ENCODE measurements at places on chromosomes 6 and 20.

- H3K27ac ChIP-seq, result no peak overlapping the region
- no peaks in the 10 kb centered on the region for H3K27me3 ChIP-seq
Observed at GRCh38 chr6:28121876-28122275, 2.5 kb upstream of the ZSCAN16 start.

DNA sequence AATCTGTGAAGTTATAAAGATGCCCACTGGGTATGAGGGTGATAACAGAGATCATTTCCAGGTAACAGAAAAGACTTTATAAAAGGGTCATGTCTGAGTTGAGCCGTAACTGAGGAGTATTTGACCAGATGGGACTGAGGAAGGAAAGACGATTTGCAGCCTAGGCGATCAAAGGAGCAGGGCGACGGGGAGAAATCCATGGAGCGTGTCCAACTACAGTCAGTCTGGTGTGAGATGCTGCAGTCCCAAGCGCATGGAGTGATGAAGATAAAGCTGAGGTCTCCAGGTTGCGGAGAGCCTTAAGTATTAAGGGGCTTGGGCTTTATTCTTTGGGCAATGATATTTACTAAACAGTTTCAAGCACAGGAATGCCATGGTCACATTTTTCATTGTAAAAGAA is 166.7 kb downstream of the PRKN start:
- H3K4me3 ChIP-seq, result no peak overlapping the region
- no peaks in the 10 kb centered on the region for H3K27me3 ChIP-seq
- no peaks in the 10 kb centered on the region for H3K4me1 ChIP-seq
- ATAC-seq, result no peak
- no peak overlapping the region for H3K27ac ChIP-seq
- no peaks in the 10 kb centered on the region for H3K36me3 ChIP-seq

DNA sequence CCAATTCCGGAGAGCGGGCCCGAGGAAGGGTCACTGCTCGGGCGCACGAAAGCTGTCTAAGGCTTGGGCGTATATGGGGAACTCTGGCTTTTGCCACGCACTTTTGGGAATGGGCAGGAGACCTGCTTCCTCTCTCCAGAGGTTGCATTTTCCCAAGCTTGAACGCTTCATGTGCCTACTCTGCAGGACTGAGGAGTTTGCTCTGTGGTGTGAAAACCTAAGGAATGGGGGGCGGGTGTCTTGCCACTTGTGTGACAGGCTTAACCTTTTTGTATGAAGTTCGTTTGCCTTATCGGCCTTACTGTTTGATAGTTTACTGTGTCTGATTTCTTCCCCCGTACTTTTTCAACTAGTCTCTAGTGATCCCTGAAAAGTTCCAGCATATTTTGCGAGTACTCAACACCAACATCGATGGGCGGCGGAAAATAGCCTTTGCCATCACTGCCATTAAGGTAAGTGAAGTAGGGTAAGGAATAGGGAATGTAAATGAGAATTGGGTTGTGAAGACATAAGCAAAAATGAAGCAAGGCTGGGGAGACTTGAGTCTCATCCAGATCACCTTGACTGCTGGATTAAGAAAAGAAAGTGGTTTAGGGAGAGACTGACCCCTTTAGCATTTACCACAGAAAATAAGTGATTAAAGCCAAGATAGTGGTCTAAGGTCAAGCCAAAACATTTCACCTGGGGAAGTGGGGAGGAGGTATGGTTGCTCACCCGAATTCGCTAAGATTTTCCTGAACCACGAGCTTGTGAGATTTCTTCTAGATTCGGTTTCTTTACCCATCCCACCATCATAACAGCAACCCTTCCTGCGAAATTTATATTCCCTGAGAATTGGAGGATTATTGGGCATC is 627 bp downstream of the RPS18 start:
- H3K4me3 ChIP-seq, result peak overlapping the region; percentile 71
- peaks cover 29% of the 10 kb centered on the region for H3K4me1 ChIP-seq
- ATAC-seq, result no peak
- no peaks in the 10 kb centered on the region for H3K27me3 ChIP-seq
- H3K27ac ChIP-seq, result peak overlapping the region; percentile 89

DNA sequence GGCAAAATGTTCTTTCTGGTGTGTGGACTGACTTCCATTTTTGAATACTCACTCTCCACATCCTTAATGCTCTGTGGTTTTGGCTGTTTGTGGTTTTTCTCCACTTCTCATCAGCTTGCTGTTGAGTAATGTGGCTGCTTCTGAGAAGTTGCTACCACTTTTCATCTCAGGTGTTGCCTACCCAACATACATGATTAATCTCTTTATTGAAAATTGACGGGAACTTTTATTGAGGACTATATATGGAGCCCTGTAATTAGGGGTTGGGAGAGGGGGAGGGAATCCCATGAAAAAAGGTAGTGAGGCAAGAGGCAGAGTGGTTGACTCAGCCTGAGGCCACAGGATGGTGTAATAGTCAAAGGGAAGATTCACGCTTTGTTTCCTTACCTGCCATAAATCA is 17.6 kb downstream of the IL22RA2 start:
- no peak for ATAC-seq
- no peak overlapping the region for H3K4me3 ChIP-seq
- H3K27ac ChIP-seq, result no peak overlapping the region

DNA sequence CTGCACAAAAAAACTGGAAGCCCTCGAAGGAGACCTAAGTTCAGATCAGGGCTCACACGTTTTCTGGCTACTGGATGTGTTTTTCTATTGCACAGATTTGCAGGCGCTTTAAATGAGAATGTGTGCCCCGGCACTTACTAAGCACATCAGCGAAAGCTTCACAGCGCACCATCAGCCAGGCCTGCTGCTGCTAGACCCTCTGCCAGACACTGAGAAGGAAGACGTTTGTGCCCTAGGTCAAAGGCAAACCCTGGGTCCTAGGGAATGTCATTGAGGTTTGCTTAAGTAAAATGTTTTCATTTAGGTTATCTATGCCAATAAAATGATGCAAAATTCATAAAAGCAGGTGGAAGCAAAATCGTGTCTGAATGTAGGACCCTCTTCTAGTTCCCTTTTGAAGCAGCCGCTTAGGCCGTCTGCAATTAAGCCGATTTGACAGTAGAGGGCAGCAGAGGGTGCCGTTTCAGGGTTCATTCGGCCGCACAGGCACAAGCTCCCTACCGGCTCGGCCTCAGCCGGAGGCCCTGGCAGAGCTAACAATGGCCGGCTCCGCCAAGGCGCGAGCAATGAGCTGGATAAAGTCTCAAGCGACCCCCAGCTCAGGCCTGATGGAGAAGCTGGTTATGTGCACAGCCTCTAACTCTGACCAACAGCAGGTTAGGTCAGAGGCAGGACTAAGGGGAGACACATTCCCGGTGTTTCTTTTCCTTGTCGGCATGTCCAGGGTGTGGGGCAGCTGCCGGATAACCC is 107.2 kb upstream of the FOXA2 start:
- peak; percentile 82 for ATAC-seq
- H3K27me3 ChIP-seq, result peaks cover 7% of the 10 kb centered on the region
- H3K4me1 ChIP-seq, result peaks cover 8% of the 10 kb centered on the region
- H3K27ac ChIP-seq, result peak overlapping the region; percentile 31
- no peaks in the 10 kb centered on the region for H3K36me3 ChIP-seq
- no peak overlapping the region for H3K4me3 ChIP-seq

- H3K36me3 ChIP-seq, result no peaks in the 10 kb centered on the region
- H3K27ac ChIP-seq, result no peak overlapping the region
- no peaks in the 10 kb centered on the region for H3K4me1 ChIP-seq
- peak overlapping the region; percentile 65 for H3K4me3 ChIP-seq
- peaks cover 49% of the 10 kb centered on the region for H3K27me3 ChIP-seq
Observed at GRCh38 chr6:138162111-138162954, 594 bp downstream of the ARFGEF3 start.

DNA sequence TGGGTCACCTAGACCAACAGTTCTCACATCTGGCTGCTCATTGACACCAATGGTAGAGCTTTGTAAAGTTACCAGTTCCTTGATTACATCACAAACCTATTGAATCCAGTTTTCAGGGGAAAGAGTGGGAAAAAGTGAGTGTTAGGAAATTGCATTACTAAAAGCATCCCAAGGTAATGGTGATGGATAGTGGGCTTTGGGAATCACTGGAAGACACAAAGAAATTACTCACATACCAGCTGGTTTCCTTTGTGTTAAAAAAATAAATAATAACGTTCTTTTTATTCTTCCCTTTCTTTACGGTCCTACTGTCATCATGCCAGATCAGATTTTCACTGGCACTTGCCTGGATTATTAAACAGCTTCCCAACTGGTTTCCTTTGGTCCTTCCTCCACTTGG is 370.7 kb downstream of the RFPL4B start:
- no peak overlapping the region for H3K4me3 ChIP-seq
- H3K36me3 ChIP-seq, result no peaks in the 10 kb centered on the region
- no peaks in the 10 kb centered on the region for H3K27me3 ChIP-seq
- no peak overlapping the region for H3K27ac ChIP-seq
- no peaks in the 10 kb centered on the region for H3K4me1 ChIP-seq

- ATAC-seq, result no peak
- no peak overlapping the region for H3K27ac ChIP-seq
- H3K27me3 ChIP-seq, result no peaks in the 10 kb centered on the region
- H3K4me1 ChIP-seq, result peaks cover 23% of the 10 kb centered on the region
- no peak overlapping the region for H3K4me3 ChIP-seq
Observed at GRCh38 chr6:18058429-18058828, 64.0 kb downstream of the NHLRC1 start.

GRCh38 chr6:112254921-112255320 is 554 bp upstream of the LAMA4 start:
- peak overlapping the region; percentile 96 for H3K27ac ChIP-seq
- peak overlapping the region; percentile 90 for H3K4me3 ChIP-seq
- H3K36me3 ChIP-seq, result peaks cover 2% of the 10 kb centered on the region
- H3K27me3 ChIP-seq, result no peaks in the 10 kb centered on the region
- peaks cover 11% of the 10 kb centered on the region for H3K4me1 ChIP-seq

GRCh38 chr6:28747631-28748157 is 176.1 kb downstream of the TRIM27 start:
- no peak overlapping the region for H3K27ac ChIP-seq
- no peaks in the 10 kb centered on the region for H3K36me3 ChIP-seq
- no peak for ATAC-seq
- H3K4me3 ChIP-seq, result no peak overlapping the region

DNA sequence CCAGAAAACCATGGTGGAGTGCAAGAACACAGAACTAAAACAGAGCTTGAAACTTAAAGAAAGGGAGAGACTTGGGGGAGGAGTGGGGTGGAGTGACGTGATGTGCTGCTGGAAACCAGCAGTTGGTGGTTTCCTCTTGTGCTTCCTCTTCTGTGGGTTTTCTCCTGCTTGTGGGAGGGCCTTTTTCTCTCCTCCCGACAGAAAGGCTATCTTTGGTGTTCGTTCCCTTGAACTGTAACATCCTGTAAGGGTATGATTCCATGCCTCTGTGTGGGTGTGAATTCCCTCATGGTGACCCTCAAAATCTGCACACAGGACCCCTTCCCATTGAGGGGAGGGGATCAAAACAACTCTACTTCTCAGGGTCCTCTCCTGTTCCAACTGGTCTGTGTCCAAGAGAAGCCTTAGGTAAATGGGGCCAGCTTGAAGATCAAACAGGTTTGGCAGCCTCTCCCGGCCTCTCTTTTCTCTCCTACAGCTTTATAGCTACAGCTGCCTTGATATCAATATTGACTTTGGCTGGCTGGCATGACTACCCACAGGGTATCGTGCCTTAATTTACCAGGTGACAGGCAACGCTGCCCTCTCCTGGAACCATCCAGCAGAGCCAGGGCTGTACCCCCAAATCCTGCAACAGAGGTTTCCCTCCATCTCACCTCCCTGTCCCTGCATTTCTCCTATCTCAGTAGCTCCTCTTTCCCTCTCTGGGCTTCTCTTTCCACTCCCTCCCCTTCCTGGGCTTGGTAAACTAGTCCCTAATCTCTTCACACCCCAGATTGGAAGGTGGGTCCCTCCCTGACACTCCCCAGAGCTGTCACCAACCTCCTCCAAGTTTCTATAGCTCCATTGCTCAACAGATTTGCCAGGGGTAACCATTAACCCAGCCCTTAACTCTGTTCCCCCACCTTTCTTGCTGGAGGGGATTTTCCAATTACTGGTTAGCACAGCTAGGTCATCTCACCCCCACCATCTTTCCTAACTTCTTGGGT is 1.5 kb upstream of the MSH5 start:
- peak overlapping the region; percentile 92 for H3K27ac ChIP-seq
- no peaks in the 10 kb centered on the region for H3K36me3 ChIP-seq
- ATAC-seq, result no peak
- H3K4me1 ChIP-seq, result peaks cover 25% of the 10 kb centered on the region
- no peaks in the 10 kb centered on the region for H3K27me3 ChIP-seq

DNA sequence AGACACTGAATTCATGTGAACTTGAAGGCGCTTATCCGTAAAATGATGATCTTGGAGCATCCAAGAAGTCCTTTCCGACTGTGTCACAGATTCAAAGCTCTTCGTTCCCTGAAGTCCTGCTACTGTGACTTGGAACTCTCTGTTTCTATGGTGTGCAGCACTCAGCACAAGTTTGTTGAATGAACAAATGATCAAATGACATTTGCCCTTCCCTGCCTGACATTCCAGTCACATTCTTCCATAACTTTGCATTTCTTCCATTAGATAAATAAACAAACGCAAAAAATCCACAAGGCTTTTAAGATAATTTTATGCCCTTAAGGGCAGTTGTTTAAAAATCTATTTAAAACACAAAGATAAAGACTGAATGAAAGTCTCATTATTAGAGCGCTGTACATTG is 39.9 kb downstream of the SGK1 start:
- no peak for ATAC-seq
- no peaks in the 10 kb centered on the region for H3K4me1 ChIP-seq
- no peaks in the 10 kb centered on the region for H3K27me3 ChIP-seq
- no peak overlapping the region for H3K27ac ChIP-seq
- H3K4me3 ChIP-seq, result no peak overlapping the region
- no peaks in the 10 kb centered on the region for H3K36me3 ChIP-seq

DNA sequence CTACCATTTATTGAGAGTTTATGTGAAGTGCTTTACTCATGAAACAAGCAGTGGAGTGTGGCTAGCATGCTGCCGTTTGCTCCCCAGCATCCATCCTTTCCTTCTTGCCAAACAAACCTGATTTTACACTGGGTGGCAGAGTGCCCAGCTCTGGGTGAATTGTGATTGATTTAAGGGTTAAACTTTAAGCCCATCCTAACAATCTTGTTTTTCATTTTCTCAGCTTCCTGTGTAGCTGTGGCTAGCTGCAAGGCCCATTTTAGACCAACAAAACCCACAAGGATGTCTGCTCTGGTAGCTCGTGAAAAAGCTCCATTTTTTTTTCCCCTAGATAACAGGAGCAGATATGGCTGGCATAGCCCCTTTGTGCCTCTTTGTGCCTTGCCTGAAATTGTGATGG is 77.7 kb upstream of the KCNG1 start:
- H3K27me3 ChIP-seq, result peaks cover under 1% of the 10 kb centered on the region
- ATAC-seq, result no peak
- no peaks in the 10 kb centered on the region for H3K4me1 ChIP-seq
- H3K27ac ChIP-seq, result no peak overlapping the region
